ENCODE measurements at places on chromosomes 12 and 14.

DNA sequence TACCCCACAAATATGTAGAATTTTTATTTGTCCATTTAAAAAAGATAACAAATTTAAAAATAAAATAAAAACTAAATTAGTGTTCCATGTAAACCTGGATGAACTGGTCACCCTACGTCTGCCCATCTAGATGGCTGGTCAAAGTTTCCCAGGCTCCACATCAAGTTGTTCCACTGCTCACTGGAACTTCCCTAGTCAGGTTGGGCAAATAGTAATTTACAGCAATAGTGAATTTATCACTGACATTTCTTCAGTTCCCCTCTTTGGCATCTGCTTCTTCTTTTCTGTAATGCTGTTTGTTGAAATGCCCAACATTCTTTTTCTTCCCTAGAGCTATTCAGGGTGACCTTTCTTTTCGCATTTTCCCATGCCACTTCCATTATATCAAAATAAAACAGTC, 272.7 kb upstream of the BTG1 start:
- DNase-seq: no peak

DNA sequence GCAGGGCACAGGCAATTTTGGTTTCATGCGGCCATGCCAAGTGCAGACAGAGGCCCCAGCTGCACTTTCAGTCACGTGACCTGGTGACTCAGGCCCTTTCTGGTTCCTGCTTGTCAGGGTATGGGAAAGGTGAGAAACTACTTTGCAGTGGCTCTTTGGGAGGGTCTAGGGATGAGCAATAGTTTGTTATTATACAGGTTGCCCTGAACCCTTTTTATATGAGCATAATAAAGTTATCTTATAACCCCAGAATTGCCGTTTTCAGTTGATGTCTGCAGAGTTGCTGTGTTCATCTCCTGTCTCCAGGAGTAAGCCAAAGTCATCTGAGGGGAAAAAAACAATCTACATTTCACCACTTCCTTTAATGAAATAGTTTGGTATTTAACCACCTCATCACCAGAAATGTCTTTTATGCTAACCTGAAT, 30.9 kb upstream of the EMP1 start:
- DNase-seq: no peak

DNA sequence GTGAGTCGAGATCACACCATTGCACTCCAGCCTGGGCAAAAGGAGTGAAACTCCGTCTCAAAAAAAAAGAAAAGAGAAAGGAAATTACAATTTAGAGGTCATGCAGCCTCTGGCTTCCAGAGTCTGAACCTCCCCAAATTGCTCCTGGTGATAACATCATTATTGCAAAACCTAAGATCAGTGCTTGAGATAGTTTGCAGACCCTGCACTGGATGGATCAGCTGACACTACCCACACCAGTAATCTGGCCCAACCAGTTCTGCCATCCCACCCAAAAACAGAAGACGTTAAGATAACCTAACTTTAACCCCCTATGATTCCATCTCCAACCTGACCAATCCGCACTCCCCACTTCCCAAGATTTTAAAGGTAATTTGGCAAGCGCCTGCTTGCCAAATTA, 353.7 kb upstream of the DIO2 start:
- DNase-seq: no peak

DNA sequence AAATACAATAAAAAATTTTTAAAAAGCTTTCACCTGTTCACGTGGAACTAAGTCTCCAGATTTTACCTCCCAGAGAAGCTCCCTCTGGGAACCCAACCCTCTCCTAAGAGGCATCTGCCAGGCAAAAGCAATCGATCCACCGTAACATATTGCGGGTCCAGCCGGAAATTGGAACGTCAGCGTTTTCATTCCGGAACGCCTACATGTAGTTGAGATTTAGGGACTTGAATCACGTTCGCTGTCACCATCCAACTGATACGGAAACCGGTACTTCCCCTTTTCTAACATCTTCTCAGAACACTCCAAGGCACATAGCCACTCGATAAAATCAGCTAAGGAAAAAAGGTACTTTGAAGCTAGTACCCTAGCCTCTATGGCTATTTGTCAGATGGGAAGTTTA, 70.3 kb downstream of the COX16 start:
- DNase-seq: no peak

DNA sequence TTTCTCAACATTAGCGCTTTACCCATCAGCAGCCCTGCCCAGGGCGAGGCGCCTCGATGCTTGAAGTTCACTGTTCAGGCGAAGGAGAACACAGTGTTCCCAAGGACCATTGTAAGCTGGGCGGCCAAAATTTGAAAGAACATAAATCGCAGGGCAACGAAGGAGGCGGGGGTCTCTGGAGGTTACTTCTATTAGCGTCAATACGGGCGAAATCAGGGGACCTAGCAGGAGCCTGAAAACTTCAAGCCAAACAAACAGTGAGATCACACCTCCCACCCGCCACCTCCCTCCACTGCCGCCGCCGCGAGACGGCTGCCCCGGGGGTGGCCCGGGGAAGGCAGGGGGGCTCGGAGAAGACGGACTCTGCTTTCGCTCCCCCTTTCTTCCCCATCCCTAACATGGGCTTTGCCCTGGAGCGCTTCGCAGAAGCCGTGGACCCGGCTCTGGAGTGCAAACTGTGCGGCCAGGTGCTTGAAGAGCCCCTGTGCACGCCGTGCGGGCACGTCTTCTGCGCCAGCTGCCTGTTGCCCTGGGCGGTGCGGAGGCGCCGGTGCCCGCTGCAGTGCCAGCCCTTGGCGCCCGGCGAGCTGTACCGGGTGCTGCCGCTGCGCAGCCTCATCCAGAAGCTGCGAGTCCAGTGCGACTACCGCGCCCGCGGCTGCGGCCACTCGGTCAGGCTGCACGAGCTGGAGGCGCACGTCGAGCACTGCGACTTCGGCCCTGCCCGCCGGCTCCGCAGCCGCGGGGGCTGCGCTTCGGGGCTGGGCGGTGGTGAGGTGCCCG, at the start of gene PDZRN4:
Gene PDZRN4, plus strand, starts transcription at position 263 of the 783 bp plus-strand sequence.
- no peak for DNase-seq

DNA sequence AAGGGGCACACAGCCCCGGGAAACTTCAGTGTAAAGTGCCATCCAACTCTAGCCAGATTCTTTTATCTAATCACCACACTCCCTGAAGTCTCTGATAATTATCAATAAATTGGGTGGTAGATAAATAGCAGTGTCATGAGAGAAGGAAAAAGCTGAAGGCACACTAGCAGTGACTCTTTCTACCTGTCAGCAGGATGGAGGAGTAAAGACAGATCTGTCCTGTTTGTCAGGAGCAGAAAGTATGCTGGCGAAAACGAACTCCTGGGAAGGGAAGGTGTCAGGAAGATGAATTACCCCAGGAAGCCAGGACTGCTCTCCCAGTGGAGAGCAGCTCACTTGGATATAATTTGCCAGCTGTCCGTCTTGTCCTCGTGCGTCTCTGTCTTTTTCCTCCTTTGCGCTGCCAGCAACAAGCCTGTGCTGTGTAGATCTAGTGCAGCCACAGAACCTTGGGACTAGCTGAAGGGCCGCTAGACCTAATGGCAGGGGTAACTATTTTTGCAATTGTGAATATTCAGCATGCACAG, 981.9 kb downstream of the DIO2 start:
- DNase-seq: no peak

DNA sequence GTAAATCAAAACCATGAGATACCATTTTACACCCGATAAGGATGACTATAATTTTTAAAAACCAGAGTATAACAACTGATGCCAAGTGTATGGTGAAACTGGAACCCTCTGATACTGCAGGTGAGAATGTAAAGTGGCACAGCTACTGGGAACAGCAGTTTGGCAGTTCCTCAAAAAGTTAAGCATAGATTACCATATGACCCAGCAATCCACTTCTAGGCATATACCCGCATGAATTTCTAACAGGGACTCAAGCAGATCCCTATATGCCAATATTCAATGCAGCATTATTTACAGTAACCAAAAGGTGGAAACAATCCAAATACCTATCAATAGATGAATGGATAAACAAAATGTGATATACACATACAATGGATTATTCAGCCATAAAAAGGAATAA, 57.4 kb downstream of the BAZ1A start:
- no peak for DNase-seq

DNA sequence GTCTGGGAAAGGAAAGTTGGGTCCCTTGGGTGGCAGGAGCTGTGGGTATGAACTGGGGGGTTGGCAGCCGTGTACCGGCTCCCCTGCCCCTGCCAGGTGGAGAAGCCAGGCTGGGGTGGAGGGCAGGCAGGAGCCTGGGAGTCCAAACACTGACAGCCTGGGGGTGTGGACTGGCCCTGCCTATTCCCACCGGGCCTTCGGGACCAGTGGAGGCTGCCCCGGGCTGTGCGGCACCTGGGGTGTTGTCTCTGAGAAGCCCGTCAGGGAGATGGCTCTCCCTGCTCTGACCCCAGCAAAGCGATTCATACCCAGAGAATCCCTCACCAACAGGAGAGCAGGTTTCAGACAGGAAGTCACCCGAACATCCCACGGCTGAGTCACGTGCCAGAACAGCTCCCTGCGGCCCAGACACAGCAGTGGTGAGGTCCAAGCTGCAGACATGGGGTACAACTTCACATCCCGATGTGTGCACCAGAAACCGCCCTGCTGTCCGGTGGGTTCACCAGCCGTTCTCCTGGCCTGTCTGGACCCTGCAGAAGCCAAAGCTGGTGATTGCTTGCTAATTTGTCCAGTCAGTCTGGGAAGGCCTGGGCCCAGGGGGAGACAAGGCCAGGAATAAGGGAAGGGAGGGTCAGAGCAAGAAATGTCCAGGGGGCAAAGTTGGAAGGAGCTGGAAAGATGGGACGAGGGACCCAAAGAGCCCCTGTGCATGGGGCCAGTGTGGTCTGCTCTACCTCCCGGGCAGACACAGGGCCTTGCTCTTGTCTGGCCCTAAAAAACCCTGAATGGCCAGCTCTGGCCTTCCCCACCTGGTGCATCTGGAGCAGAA, 2.1 kb upstream of the GPR132 start:
- DNase-seq: no peak

GRCh38 chr14:50087341-50088116, 28.8 kb downstream of the VCPKMT start:
- DNase-seq: no peak

GRCh38 chr14:24456980-24457379, 14.4 kb upstream of the SDR39U1 start:
- DNase-seq: no peak

DNA sequence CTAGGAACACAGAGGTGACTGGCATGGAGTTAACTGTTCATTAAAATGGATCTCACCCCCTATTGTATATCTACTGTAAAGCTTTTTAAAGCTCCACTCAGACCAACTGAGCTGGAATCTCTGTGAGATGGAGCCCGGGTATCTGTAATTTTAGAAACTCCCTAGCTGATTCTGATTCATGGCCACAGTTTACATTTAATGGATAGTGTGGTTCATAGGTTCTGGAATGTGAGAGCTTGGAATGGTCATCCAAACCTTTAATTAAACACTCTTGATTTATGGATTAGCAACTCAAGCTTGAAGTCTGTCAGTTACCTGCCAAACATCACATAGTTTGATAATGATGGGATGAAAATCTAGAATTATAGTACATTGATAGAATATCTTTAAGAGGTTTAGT, 183.8 kb downstream of the SLC25A21 start:
- no peak for DNase-seq

DNA sequence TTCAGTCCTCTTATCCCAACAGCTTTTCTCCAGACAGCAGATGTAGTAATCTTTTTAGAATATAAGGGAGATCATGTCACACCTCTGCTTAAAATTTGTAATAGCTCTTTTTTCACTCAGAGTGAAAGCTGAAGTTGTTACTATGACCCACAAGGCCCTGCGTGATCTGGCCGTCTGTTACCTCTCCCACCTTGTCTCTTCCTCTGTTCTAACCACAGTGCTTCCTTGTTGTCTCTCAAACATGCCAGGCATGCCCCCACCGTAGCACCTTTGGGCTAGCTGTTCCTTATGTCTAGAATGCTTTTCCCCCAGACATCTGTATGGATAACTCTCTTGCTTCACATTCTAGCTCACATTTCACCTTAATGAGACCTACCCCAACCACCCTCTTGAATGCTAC, 6.5 kb downstream of the NECAP1 start:
- no peak for DNase-seq

GRCh38 chr12:49708851-49709250, 1.6 kb upstream of the FMNL3 start:
- no peak for DNase-seq

All from hippocampal formation (tissue), 2 donors.